GM04504 (cell line): ENCODE measurements at places on chromosomes 7 and 10.

DNA sequence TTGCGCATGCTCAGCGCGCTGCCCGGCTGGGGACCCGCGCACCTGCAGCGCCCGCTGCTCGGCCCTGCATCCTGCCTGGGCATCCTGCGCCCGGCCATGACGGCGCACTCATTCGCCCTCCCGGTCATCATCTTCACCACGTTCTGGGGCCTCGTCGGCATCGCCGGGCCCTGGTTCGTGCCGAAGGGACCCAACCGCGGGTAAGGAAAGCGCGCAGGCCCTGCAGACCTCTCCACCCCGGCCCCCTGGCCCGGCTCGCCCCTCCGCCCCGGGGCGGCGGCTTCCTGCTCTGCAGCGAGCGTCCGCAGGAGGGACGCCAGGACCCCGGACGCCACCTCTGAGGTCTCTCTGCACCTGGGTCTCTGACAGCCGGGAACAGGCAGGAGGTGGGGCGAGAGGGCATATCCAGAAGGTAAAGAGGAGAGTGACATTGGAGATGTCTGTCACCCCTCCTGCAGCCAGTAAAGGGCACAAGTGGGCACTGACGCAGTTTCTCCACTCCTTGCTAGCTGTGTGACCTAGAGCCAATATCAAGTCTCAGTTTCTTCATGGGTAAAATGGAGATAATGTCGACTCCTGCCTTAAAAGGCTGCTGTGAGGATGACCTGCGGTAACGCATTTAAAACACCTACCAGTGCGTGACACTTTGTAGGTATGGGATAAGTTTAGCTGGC is 338 bp downstream of the ATP6V0E2 start:
- no peak for DNase-seq

DNA sequence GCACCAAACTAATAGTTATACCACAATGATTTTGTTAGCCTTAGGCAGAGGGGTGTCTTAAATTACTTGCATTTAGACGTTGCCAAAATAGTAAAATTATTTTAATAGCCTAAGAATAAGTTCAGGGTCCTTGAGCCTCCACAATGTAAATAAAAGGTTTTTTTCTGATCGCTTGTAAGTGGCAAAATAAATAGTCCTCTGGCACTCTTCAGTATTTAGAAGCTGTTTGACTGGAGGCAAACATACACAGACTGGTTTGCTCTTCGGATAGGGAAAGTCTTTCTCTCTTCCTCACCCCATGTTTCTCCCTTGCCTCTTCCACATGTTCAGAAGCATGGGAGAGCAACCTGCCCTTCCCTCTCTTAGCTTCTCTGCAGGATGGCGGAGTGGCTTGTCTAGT is 49.5 kb upstream of the FAM180A start:
- no peak for DNase-seq

GRCh38 chr10:118811675-118812392 is 57.1 kb upstream of the CACUL1 start:
- no peak for DNase-seq

GRCh38 chr7:11706666-11707605 is 125.1 kb downstream of the THSD7A start:
- no peak for DNase-seq

DNA sequence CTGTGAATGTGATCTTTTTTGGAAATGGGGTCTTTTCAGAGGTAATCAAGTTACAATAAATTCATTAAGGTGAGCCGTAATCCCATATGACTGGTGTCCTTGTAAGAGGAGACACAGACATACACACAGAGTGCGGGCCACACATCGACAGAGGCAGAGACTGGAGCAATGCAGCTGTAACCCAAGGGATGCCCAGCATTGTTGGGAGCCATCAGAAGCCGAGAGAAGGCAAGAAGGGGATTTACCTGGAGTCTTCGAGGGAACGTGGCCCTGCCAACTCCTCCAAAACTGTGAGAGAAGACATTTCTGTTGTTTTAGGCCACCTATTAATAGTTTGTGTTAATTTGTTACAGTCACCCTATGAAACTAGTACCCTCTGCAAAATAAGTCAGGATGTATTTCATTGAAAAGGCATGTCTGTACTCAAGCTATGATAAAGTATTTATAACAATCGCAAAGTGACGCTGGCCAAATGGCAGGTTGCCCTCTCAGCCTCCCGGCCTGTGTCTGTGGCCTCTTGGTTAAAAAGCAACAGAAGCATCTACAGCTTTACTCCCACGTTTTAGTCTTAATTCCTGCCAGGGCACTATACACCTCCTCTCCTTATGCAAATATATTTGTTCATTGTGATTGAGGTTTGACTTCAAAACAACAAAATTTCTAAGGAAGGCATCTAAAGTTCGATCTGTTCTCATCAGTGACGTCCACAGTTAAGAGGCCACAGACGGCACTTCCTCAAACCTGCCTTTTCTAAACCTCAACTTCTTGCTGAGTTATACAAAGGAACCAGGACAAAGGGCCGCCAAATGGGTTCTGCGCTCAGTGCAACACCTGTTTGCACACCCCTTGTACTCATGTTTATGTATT is 46.8 kb downstream of the HIPK2 start:
- DNase-seq = no peak

GRCh38 chr7:131326576-131326975 is 1.1 kb upstream of the MKLN1 start:
- no peak for DNase-seq

- no peak for DNase-seq
These were observed 62.1 kb downstream of the TCERG1L start for GRCh38 chr10:131249238-131249954.

DNA sequence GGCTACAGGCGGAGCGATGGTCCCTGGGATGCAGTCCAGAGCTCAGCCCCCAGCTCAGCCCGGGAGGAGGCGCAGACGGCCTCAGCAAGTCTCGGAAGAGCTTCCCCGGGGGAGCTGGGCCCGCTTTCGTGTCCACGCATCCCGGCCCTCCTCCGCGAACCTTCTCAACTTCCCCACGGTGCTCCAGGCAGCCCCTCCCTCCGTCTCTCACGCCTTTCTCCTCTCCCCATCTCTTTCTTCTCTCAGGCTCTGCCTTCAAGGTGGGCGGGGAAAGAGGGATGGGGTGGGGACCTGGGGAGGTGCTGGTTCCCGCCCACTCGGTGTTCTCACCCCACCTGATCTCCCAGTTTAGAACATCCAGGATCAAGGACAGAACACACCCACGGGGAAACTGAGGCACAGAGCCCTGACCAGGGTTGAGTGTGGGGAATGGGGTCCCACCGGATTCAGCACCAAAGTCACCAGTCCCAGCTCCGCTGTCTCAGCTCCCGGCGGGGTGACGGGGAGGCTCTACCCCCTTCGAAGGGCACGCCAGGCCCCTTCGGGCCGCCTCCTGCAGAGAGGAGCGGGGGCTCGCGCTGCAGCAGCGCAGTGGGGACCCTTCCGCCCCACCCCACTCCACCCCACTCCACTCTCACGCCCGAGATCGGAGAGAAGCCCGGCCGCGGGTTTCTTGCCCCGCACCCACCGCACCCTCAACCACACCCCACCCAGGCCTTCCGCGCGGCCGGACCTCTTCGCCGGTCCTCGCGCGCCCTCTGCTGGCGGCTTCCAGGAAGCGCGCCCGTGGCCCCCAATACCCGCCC is 18.2 kb downstream of the POLL start:
- DNase-seq = no peak

DNA sequence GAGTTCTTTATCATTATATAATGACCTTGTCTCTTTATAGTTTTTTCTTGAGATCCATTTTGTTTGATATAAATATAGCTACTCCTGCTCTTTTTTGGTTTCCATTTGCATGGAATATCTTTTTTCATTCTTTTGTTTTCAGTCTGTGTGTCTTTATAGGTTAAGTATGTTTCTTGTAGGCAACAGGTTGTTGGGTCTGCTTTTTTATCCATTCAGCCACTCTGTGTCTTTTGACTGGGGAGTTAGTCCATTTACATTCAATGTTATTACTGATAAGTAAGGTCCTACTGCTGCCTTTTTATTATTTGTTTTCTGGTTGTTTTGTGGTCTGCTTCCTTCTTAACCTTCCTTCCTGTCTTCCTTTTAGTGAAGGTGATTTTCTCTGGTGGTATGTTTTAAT is 21.1 kb downstream of the GALNT11 start:
- DNase-seq = no peak

DNA sequence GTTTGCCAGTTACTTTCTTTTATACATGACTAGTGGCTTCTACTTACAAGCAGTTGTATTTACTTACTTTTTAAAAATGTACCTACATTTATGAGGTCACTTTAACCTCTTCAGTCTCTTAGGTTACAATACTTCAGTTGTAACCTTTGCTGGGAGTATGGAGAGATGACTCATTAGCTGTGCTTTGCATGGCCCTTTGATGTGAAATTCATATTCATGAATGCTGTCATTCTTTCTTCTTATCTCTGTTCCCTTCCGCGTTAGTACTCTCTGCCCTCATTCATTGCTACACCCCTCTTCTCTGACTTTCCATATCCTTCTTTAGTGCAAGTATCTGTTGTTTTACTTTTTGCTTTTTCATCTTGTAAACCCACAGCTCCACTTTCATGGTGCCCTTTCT is 164.3 kb downstream of the BMPER start:
- no peak for DNase-seq

- DNase-seq = no peak
These were observed 117.0 kb downstream of the ALOX5 start for GRCh38 chr10:45491061-45491460.
